ENCODE measurements at places on chromosomes 5 and 9. TPM values are rescaled to one million over a fixed set of nuclear protein-coding genes. Genes with fewer than 3 reads are reported as not detected.

GRCh38 chr5:173293817-173294672 lies 34.2 kb downstream of the STC2 start:
- peak; percentile 87 for ATAC-seq

DNA sequence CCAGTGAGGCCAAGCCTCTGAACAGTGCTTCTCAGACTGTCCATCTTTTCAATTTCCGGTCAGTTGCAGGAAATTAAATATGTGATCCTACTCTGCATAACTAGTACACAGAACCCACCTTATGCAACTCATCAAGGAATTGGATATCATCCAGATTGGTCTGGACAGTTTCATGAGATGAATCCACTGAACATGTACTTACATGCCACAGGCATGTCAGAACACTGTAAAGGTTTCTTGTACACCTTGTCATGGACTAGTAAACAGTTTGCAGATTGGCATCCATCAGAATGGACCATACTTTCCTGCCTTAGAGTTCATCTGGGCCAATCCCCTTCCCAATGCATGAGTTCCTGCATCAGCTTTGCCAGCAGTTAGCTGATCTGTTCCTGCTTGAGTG lies 30.4 kb downstream of the GARNL3 start:
- ATAC-seq, result no peak

DNA sequence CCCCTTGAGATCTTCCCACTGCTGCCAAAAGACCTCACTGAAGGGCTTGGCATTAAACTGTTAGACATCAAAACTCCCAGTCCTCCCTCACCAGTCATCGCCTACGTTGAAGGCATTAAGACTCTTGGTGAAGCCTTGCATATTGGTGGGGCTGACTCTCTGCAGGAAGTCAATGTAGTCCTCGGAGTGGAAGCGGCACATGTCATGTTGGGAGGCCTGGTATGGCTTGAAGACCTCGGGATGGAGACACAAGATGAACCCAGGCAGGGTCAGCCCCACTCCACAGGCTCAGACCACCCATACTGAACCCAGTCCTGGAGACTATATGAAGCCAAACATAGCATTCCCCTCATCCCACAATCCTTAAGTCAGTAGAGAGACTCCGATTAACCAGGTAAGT lies 1.9 kb downstream of the HDAC3 start:
- no peak for ATAC-seq

The BAG1 gene
- 35.1 TPM for total RNA-seq

- no peak for ATAC-seq
Observed at GRCh38 chr5:83357621-83358231, 113.8 kb upstream of the VCAN start.

- no peak for ATAC-seq
Observed at GRCh38 chr5:19241690-19242089, 746.3 kb downstream of the CDH18 start.

DNA sequence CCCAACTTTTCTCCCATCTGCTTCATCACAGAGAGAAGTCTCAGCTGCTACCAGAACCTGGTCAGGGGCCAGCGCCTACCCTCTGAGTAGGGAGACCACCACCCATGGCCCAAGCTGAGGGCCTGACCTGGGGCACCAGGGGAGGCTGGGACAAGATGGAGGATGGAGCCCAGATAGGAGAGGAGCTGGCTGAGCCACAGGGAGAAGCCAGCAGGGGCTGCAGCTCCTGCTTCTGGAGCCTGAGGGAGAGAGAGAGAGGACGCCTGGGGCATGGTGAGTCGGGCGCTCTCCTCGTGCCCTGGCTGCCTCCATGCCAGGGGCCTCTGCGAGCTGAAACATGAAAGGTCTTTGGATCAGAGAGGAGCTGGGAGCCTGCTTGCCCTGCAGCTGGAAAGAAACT lies 1.4 kb upstream of the FOXI1 start:
- no peak for ATAC-seq
